ENCODE measurements at places on chromosomes 2 and 18. TPM values are rescaled to one million over a fixed set of nuclear protein-coding genes. Genes with fewer than 3 reads are reported as not detected.

- H3K4me1 ChIP-seq = no peaks in the 10 kb centered on the region
- H3K36me3 ChIP-seq = no peaks in the 10 kb centered on the region
- H3K27ac ChIP-seq = no peak overlapping the region
- H3K4me3 ChIP-seq = no peak overlapping the region
These were observed 9.0 kb upstream of the CWC22 start for GRCh38 chr2:180015951-180016709.

DNA sequence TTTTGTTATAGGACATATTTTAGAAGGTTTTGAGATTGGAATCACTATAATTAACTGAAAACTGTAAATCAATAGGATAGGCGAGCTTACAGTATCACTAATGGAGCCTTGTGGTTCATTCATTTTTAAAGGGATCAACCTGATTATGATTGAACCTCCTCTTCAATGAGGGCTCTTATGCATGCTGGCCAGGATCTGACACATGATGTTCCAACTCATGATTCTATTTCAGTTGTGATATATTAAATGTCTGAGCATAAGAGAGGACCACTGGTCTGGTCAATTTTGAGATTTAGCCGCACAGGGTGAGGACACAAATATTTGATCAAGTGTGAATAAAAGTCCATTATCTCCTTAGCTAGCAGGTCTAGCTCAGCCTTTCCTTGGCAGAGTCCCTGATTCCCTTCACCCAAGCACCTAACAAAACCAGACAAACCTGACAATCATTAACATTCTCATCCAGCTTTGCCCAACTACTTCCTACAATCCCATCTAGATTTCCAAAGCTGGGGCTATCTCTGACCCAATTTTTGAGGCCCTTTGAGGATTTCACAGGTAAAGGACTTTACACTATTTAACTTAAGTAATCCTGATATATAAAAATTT is 6.9 kb upstream of the MAP4K4 start:
- H3K4me1 ChIP-seq = peaks cover 70% of the 10 kb centered on the region
- no peaks in the 10 kb centered on the region for H3K36me3 ChIP-seq
- no peak overlapping the region for H3K4me3 ChIP-seq
- peak overlapping the region; percentile 54 for H3K27ac ChIP-seq
- DNase-seq = peak; percentile 48
- no peaks in the 10 kb centered on the region for H3K27me3 ChIP-seq

- H3K27ac ChIP-seq = no peak overlapping the region
- H3K4me3 ChIP-seq = no peak overlapping the region
- no peaks in the 10 kb centered on the region for H3K4me1 ChIP-seq
These were observed 261.1 kb downstream of the KCNE4 start for GRCh38 chr2:223313101-223313500.

DNA sequence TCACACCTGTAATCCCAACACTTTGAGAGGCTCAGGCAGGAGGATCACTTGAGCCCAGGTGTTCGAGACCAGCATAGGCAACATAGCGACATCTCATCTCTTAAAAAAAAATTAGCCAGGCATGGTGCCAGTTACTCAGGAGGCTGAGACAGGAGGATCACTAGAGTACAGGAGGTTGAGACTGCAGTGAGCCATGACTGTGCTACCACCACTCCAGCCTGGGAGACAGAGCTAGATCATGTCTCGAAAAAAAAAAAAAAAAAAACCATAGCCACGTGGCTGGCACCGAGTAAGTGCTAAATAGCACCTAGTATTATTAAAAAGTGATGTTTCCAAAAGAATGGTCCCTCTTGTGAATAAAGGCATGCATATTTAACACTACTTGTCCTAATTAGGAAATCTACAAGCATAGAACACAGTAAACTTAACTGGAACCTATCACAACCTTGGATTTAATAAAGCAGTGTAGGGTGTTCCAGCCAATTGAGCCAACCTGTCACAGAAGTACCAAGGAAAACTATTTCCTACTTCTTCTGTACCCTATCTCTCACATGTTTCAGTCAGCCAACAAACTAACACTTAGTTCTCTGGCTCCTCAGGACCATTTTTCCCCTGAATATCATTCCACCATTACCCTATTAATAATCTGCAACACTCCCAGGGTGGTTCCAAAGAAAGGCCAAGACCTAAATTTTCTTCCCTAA is 8.8 kb downstream of the RAB1A start:
- no peak overlapping the region for H3K27ac ChIP-seq
- H3K4me1 ChIP-seq = peaks cover 47% of the 10 kb centered on the region
- H3K27me3 ChIP-seq = no peaks in the 10 kb centered on the region
- peaks cover 22% of the 10 kb centered on the region for H3K36me3 ChIP-seq
- DNase-seq = no peak

GRCh38 chr2:211113334-211114175 is 557.2 kb downstream of the CPS1 start:
- no peaks in the 10 kb centered on the region for H3K4me1 ChIP-seq
- H3K36me3 ChIP-seq = no peaks in the 10 kb centered on the region
- DNase-seq = no peak
- no peak overlapping the region for H3K27ac ChIP-seq
- H3K27me3 ChIP-seq = no peaks in the 10 kb centered on the region

- no peak for DNase-seq
- H3K27me3 ChIP-seq = no peaks in the 10 kb centered on the region
- no peak overlapping the region for H3K4me3 ChIP-seq
- H3K27ac ChIP-seq = no peak overlapping the region
These were observed 41.7 kb downstream of the PPM1B start for GRCh38 chr2:44210362-44210761.

GRCh38 chr2:108396845-108397244 is 19.1 kb downstream of the SULT1C4 start:
- 0 out of 3 replicates have a peak, but pooled peaks cover 5% of the 10 kb centered on the region for H3K27me3 ChIP-seq
- H3K27ac ChIP-seq = no peak overlapping the region

DNA sequence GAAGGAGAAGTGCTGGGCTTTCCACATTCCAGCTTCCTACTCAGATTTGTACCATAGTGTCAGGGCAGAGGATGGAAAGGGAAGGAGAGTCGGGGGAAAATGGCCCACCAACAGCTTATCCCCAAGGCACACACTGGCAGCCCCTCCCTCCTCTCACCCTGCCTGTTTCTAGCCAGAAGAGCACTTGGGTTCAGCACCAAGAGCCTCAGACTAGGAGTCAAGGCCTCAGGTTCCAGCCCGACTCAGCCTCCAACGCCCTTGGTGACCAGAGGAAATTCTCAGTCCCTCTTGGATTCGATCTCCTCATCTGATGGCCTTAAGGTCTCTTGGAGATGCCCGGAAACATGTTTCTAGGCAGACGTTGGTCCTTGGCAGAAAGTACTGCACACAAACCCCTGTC is 53.9 kb downstream of the TNS1 start:
- no peaks in the 10 kb centered on the region for H3K36me3 ChIP-seq
- H3K4me1 ChIP-seq = peaks cover 34% of the 10 kb centered on the region
- no peak overlapping the region for H3K4me3 ChIP-seq
- no peak for DNase-seq

- no peak overlapping the region for H3K27ac ChIP-seq
- H3K36me3 ChIP-seq = no peaks in the 10 kb centered on the region
- no peak for DNase-seq
- H3K4me3 ChIP-seq = no peak overlapping the region
These were observed 11.3 kb downstream of the LCT start for GRCh38 chr2:135825550-135826176.

DNA sequence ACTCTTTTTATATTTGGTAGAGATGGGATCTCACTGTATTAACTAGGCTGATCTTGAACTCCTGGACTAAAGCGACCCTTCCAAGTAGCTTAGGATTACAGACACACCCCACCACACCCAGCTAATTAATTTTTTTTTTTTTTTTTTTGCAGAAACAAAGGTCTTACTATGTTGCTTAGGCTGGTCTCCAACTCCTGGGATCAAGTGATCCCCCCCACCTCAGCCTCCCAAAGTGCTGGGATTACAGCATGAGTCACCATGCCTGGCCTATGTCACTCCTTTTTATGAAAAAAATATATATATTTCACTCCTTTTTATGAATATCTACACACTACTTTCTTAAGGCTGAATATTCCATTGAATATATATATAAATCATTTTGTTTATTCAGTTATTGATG is 162.8 kb downstream of the MGAT5 start:
- H3K4me1 ChIP-seq = peaks cover 74% of the 10 kb centered on the region
- no peak overlapping the region for H3K27ac ChIP-seq
- DNase-seq = no peak
- H3K27me3 ChIP-seq = no peaks in the 10 kb centered on the region

- no peaks in the 10 kb centered on the region for H3K36me3 ChIP-seq
- H3K27me3 ChIP-seq = no peaks in the 10 kb centered on the region
- peaks cover 67% of the 10 kb centered on the region for H3K4me1 ChIP-seq
- no peak overlapping the region for H3K27ac ChIP-seq
These were observed 53.7 kb upstream of the LGALSL start for GRCh38 chr2:64400105-64400728.

DNA sequence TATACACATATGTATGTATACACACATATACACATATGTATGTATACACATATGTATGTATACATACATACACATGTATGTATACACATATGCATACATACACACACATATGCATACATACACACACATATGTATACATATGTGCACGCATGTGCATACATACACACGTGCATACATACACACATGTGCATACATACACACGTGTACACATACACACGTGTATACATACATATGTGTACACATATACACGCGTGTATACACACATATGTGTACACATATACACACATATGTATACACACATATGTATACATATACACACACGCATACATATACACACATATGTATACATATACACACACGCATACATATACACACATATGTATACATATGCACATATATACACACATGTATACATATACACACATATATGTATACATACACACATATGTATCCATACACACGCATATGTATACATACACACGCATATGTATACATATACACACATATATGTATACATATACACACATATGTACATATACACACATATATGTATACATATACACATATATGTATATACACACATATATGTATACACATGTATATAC is 21.5 kb downstream of the NABP1 start:
- no peaks in the 10 kb centered on the region for H3K27me3 ChIP-seq
- H3K4me1 ChIP-seq = peaks cover 11% of the 10 kb centered on the region
- no peaks in the 10 kb centered on the region for H3K36me3 ChIP-seq
- DNase-seq = no peak
- no peak overlapping the region for H3K4me3 ChIP-seq
- H3K27ac ChIP-seq = no peak overlapping the region

DNA sequence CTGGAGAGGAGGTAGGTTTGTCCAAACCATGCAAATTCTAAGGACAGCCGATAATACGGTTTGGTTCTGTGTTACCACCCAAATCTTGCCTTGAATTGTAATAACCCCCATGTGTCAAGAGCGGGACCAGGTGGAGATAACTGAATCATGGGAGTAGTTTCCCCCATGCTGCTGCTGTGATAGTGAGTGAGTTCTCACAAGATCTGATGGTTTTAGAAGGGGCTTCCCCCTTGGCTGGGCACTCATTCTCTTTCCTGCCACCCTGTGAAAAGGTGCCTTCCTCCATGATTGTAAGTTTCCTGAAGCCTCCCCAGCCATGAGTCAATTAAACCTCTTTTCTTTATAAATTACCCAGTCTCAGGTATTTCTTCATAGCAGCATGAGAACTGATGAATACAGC is 295.2 kb downstream of the NBAS start:
- H3K27me3 ChIP-seq = no peaks in the 10 kb centered on the region
- H3K4me1 ChIP-seq = no peaks in the 10 kb centered on the region
- DNase-seq = no peak
- no peak overlapping the region for H3K4me3 ChIP-seq

GRCh38 chr2:63078852-63079606 is 28.4 kb downstream of the OTX1 start:
- no peak overlapping the region for H3K4me3 ChIP-seq
- H3K4me1 ChIP-seq = peaks cover 27% of the 10 kb centered on the region
- DNase-seq = peak; percentile 61
- H3K36me3 ChIP-seq = no peaks in the 10 kb centered on the region

GRCh38 chr2:23835423-23835822 is 91.5 kb downstream of the ATAD2B start:
- no peaks in the 10 kb centered on the region for H3K27me3 ChIP-seq
- peaks cover 9% of the 10 kb centered on the region for H3K4me1 ChIP-seq
- DNase-seq = no peak
- no peak overlapping the region for H3K27ac ChIP-seq

DNA sequence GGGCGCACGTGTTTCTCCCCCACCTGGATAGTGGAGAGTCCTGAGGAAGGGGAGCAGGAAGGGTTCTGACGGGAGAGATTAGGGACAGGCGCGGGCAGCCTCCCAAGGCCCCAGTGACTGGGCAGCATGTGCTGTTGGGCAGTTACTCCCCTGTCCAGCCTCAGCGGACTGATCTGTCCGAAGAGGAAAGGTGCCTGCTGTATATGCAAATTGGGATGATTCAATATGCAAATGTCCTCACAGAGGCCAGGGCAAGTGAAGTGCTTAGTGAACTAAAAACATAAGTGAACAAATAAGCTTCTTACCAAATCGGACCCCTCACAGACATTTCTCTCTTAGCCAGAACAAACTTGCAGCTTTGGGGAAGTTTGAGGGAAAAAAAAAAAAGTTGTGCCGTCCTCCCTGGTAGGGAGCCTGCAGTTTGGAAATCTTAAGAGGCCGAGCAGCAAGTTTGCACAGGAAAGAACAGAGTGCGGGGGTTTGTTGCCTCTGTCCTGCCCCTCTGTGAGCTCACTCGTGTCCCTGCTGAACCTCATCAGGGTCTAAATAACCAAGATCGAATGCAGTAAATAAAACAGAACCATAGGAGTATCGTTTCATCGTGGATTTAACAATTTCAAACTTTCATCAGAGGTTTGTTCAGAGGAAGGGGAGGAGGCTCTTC is 141.4 kb downstream of the KCTD1 start:
- H3K36me3 ChIP-seq = no peaks in the 10 kb centered on the region
- no peak overlapping the region for H3K27ac ChIP-seq
- no peak for DNase-seq
- no peaks in the 10 kb centered on the region for H3K4me1 ChIP-seq

- peak overlapping the region; percentile 57 for H3K27ac ChIP-seq
- H3K36me3 ChIP-seq = peaks cover 10% of the 10 kb centered on the region
- no peak overlapping the region for H3K4me3 ChIP-seq
- DNase-seq = no peak
These were observed 96.8 kb downstream of the STPG4 start for GRCh38 chr2:47058003-47058931.

GRCh38 chr2:86382108-86382507 is 44.7 kb upstream of the REEP1 start:
- no peaks in the 10 kb centered on the region for H3K36me3 ChIP-seq
- no peak overlapping the region for H3K27ac ChIP-seq
- no peaks in the 10 kb centered on the region for H3K4me1 ChIP-seq
- no peak overlapping the region for H3K4me3 ChIP-seq
- DNase-seq = no peak

Gene FNDC4
- total RNA-seq = 9.0 TPM

Gene DNAJC5G
- total RNA-seq = not detected

Gene INHA
- total RNA-seq = 4.1 TPM

Gene KLHL30
- not detected for total RNA-seq

Gene PAIP2B
- 0.46 TPM for total RNA-seq

Gene TEX51
- total RNA-seq = not detected

Gene GCFC2
- 65.8 TPM for total RNA-seq

Gene VAMP8
- 97.0 TPM for total RNA-seq

Gene PIEZO2
- total RNA-seq = 27.2 TPM

Gene KCNG2
- total RNA-seq = not detected

Gene DSG4
- not detected for total RNA-seq

Gene REG3A
- not detected for total RNA-seq

Gene CYS1
- not detected for total RNA-seq

Gene CYRIA
- total RNA-seq = not detected

Gene GYPC
- not detected for total RNA-seq

Measured in HepG2 (cell line).